NCI-H226 (cell line): ENCODE measurements at places on chromosomes 12 and 14.
A peak's percentile ranks its signal among the peaks of the same experiment; 100 is the strongest.

- DNase-seq: no peak
These were observed 90.4 kb downstream of the LRP6 start for GRCh38 chr12:12176402-12176801.

GRCh38 chr12:11075642-11076041, 13.5 kb upstream of the TAS2R46 start:
- DNase-seq: no peak

- peak; percentile 82 for DNase-seq
These were observed 164.9 kb downstream of the NAV3 start for GRCh38 chr12:77995436-77996167.

- peak; percentile 87 for DNase-seq
These were observed 23.8 kb upstream of the CATSPERB start for GRCh38 chr14:91755570-91756295.

DNA sequence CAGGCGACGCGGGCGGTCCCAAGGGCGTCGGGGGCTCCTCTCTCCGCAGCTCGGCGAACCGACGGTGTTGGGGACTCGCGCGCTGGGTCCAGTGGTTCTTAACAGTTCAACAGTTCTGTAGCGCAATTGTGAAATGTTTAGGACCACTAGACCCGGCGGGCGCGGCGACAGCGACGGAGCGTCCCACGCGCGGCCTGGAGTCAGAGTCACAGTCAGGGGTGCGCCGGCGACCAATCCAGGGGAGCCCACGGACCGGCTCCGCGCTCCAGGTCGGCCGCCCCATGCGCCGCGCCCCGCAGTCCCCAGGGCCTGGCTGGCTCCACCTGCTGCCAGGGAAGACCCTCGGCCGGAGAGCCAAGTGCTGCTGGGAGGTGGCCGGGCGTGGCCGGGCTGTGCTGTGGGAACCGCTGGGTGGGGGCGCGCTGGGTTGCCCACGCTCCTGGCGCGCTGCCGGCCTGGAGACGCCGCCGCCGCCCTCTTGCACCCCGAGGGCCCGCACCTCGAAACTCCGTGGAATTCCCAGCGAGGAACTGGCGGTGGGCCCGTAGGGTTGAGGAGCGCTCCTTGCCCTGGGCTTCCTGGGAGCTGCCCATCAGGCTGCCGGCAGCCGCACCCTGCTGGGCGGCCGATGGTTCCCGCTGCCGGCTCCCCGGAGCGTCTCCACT, 20.9 kb upstream of the KIF26A start:
- DNase-seq: no peak

GRCh38 chr12:76144245-76144549, 59.7 kb upstream of the NAP1L1 start:
- DNase-seq: peak; percentile 76

DNA sequence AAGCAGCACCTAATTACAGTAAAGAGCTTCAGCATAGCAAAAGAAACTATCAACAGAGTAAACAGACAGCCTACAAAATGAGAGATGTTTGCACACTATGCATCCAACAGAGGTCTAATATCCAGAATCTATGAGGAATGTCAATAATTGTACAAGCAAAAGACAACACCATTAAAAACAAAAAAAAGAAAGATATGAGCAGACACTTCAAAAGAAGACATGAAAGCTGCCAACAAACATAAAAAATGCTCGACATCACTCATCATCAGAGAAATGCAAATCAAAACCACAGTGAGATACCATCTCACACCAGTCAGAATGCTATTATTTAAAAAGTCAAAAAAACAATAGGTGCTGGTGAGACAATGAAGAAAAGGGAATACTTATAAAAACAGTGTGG, 273.1 kb downstream of the TMTC2 start:
- DNase-seq: no peak

DNA sequence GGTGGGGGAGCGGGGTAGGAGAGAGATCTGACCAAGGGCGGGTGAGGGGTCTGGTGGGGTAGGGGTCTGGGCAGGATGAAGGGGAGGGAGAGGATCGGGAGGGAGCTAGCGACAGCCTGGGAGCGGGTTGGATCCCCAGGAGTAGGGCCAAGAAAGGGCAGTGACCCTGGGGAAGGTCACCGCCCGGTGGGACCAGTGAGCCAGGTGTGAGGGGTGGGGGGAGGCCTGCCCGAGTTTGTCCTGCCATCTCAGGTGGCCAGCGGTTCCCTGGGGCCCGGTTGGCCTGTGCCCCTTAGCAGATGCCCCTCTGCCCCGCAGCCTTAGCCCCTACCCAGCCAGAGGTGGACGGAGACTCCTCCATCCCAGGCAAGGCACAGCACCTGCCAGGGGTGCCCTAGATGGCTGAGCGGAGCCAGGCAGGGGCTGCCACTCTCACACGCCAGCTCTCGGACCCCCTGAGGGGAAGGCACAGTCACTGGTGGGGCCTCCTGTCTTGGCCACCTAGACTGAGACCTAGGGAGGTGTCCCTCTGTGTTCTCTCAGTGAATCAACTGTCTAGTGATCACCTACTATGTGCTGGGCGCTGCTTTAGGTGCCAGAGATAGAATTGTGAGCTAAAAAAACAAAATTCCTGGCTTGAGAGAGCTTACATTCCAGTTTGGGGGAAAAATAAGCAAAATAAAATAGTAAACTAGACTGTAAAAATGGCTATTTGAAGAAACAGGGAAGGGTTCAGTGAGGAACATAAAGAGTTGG, 629 bp upstream of the TTC7B start:
- DNase-seq: no peak

- DNase-seq: no peak
These were observed 138.0 kb upstream of the CRY1 start for GRCh38 chr12:107231303-107231702.

DNA sequence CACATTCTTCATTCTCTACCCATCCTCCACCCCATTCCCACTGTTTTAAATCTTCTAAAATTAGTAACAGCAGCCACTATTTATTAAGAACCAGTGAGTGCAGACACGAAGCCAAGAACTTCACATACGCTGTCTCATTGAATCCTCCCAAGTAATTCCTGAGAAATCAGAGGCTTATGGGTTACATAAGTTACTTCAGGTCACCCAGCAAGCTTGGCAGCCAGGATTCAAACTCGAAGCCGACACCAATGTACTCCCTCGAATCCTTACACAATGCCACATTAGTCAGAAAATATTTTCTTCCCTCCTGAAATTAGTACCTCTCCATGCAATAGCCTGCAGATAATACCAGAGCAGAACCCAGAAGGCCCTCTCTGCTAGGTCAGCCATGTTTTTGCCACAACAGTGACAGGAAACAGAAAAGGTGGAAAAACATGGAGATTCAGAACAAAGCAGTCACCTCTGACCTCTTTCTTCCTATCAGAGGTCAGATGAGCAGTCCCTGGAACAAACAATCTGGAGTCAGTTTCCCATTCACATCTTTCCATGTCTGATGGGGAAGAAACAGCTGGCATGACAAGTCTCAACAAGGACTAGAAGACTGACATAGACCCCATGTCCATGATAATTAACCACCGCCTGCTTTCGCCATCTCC, 16.4 kb downstream of the NID2 start:
- DNase-seq: peak; percentile 52

- DNase-seq: no peak
These were observed 378.8 kb downstream of the ALG10 start for GRCh38 chr12:34400986-34401658.

DNA sequence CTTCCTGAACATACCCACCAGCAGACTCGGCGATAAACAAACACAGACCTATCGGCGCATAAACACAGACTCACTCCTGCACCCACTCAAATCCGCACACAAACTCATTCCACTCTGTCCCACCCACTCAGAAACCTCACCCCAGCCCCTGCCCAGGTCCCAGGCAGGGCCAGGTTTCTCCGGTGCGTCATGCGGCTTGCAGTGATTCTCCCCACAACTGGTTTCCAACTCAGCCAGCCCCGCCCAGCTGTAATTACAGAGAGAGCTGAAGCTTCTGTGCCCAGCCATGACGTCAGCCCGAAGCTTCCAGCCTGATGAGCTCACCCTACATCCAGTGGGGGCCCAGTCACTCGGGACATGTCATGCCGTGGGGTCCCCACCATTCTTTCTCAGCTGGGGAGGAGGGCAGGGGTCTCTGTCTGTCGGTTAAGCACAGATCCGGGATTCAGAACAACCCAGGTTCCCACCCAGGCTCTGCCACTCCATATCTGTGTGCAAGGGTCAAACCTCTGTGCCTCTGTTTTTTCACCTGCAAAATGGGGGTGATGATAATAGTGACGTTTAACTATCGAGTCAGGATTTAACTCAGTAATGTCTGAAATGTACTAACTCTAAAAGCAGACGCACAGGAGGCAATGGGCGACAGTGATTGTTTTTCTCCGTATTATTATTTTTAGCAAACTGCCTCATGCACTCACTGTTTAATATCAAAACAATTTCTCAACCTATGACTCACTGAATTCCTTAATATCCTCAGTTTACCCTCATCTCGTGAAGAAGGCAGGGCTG, 2.3 kb upstream of the HSPB8 start:
- DNase-seq: peak; percentile 93

DNA sequence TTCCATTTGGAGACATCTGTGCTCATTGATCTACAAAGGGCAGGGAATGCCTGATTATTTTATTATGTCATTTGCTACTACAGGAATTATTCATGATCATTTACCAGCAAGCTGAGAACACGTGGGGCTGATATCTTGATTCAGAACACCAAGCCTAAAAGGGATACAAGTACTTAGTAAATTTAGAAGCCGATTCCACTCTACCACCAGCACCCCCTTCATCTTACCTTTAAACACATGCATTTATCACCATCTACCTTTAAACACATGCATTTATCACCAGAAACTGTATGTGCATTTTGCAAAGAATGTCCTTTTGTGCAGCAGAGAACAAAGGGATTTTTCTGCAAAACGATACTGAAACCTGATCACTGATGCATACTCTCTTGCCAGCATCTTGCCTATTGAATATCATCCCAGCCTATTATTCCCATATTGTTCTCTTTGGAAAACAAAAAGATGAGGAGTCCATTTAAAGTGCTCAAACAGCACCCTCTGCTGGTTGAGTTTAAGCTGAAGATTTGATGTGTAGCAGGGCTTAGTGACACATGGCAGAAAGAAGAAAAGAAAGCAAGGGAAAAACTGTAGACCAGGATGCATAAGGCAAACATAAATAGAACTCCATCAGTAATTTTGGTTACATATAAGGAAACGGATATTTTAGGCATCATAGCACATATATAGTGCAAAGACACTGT, 132.6 kb upstream of the PLEKHG7 start:
- DNase-seq: peak; percentile 38

DNA sequence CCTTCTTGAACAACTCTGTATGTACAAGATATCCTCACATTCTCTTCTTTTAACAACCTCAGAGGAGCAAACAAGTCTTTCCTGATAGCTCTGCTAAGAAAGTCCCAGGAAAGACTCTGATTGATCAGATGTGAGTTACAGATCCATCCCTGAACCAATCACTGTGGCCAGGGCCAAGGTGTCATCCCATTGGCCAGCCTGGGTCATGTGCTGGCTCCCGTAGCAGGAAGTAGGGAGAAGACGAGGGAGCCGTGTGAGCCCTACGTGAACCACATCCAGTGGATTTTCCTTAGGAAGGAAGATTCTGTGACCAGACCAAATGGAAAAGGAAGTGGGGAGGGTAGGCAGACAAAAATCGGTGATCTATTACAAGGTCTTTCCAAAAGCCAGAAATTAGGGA, 5.6 kb downstream of the P2RX7 start:
- no peak for DNase-seq

DNA sequence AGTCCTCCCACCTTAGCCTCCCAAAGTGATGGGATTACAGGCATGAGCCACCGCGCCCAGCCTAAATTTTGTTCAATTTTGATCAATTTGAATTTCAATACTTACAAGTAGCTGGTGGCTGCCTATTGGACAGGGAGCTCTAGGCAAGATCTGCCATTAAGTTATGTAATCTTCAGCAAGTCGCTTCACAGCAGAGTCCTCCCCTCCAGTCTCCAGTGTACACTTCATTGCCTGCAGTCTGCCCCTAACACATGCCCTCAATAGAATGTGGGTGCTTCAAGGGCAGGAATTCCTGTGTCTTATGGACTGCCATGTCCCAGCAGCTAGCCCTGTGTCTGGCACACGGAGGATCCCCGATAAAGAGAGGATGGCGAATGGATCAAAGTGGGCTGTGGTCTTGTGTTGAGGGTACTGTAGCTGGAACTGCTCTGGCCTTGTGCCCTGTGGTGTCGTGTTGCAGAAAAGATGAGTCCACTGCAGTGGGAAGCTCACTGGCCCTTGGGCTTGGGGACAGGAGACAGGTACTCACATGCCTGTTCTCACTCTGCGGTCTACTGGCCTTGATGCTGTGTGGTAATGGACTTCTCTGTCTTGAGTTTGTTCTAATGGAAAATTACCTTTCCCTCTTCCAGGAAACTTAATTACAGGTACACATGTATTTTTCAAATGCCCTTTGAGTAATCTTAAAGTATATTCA, 67.6 kb downstream of the TECPR2 start:
- no peak for DNase-seq

- no peak for DNase-seq
These were observed 5.7 kb downstream of the FAM222A start for GRCh38 chr12:109719123-109720022.

- DNase-seq: no peak
These were observed 42.3 kb downstream of the INSM2 start for GRCh38 chr14:35576260-35576659.

GRCh38 chr14:81400852-81401251, 728 bp upstream of the STON2 start:
- DNase-seq: peak; percentile 66

DNA sequence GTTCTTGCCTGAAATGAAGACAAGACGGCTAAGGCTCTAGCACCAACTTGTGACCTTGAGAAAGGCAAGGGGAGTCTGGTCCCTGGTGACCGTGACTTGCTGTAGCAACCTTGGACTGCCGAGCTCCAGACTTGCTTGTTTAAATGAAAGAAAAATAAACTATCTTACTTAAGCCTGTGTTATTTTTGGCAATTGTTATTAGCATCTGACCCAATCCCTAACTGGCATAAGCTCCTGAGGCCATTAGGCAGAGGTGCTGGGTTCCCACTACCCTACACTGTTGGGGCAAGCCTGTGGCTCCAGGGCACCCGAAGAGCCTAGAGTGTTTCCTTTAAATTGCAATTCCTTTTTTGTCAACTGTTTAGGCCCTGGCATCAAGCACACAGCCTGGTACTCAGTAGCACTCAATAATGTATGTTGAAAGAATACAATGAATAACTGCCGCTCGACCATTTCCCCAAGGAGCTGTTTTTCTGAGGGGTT, 106.9 kb upstream of the HIF1A start:
- no peak for DNase-seq

DNA sequence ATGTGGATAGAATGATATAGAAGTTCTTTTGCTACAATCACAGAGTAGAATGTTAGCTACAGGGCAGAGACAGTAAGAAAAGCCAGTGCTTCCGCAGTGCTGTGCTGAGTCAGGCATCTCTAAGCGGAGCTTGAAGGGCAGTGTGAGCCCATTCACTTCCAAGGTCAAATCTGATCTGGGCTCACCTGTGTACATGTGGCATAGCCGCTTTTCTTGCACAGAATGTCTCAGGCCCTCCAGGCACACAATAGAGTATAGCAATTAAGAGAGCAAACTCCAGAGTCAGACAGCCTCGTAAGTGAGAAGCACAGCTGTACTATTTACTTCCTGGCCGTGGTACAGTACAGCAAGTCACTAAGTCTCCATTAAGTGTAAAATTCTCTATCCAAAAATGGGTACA, 26.8 kb downstream of the CORO1C start:
- DNase-seq: no peak

GRCh38 chr14:54893151-54893760, 9.4 kb downstream of the GCH1 start:
- peak; percentile 67 for DNase-seq
